ENCODE measurements at places on chromosomes 12 and 14.

- DNase-seq = no peak
Observed at GRCh38 chr14:54591461-54591860, 24.5 kb downstream of the SAMD4A start.

GRCh38 chr14:93794756-93795155, 6.5 kb upstream of the PRIMA1 start:
- DNase-seq = no peak

DNA sequence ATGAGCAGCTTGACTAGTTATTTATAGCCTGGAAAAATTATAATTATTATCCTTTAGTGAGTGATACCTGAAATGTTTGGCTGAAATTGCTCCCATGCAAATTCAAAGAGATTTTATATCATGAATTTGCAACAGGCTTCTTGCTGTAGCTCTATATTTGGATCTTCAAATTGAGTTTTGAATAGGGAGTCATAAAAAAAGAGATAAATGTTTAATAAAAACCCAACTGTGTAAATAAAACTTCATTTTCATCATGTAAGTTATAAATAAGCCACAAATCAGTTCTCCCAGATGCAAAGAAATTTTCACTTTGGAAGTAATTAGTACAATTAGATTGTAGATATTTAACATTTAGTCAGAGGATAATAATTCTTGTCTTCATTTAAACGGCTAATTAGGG, at the start of gene TAS2R8:
TSS of gene TAS2R8 (minus strand) at position 101 of the 400 bp plus-strand sequence. CDS start 306 bp downstream, outside the sequence.
- no peak for DNase-seq

- no peak for DNase-seq
Observed at GRCh38 chr14:72605921-72606220, 288.0 kb downstream of the DPF3 start.

- DNase-seq = no peak
Observed at GRCh38 chr12:96361074-96361473, 39.2 kb downstream of the CDK17 start.

- peak; percentile 49 for DNase-seq
Observed at GRCh38 chr12:66653796-66654195, 25.1 kb downstream of the GRIP1 start.

DNA sequence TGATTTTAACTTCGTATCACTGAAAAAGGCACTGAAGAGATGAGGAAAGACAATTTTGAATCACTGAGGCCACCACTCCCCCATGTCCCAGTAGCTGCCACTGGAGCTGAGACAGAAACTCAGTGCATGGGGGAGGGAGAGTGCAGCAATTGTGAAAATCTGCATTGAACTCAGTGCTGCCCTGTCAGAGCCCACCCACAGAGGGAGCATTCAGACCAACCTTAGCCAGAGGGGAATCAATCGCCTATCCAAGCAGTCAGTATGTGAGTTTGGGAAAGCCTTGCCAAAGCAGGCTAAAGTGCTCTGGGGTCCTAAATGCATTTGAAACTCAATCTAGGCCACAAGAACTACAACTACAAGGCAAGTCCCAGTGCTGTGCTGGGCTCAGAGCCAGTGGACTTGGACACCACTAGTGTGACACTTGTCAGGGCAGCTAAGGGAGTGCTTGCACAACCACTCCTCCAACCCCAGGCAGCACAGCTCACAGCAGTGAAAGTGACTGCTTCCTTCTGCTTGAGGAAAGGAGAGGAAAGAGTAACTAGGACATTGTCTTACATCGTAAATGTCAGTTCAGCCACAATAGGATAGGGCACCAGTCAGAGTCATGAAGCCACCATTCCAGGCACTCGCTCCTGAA, 13.3 kb downstream of the RNASE3 start:
- peak; percentile 66 for DNase-seq

DNA sequence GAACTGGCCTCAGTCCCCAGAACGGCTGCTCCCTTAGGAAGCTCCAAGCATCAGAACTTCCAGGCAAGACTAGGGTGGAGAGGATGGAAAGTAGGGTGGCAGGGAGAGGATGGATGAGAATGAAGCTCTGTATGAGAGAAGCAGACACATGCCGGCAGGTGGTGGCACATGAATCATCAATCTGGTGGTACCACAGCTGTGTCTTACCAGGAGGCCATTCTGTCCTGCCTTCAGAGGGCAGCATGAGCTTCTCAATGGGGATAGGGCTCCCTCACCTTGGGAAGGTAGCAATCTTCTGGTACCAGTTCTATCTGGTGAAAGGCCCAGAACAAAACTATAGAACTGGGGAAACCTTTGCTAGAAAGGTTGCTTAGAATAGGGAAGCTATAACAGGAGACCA, 55.4 kb upstream of the PYGL start:
- no peak for DNase-seq

DNA sequence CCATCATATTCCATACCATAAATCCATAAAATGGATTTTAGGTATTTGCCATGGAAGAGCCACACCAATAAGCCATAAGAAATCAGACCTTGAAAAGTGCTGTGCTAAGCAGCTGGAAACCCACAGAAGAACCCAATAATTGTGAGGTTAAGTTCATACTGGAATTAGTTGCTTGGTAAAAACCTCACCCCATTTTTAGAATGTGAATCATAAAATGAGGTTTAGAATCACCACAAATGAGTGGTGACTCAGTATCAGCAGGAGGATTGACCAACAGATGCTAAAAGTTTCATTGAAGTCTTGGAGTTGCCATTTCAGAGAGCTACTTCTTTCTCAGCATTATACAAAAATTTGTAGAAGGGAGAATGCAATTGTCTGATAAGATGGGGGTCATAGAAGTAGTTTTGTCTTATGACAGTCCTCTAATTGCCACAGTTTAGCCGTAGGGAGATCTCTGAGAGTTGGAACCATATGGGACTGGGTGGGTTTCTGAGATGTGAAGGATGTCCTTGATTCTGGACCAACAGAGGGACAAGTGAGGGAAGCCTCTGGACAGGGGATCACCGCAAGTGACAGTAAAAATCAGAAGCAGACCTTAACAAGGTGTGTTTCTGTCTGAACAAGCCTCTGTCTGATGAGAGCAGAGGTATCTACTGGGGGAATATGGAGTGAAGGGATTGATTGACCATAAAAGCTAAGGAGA, 1.4 kb upstream of the STON2 start:
- no peak for DNase-seq

DNA sequence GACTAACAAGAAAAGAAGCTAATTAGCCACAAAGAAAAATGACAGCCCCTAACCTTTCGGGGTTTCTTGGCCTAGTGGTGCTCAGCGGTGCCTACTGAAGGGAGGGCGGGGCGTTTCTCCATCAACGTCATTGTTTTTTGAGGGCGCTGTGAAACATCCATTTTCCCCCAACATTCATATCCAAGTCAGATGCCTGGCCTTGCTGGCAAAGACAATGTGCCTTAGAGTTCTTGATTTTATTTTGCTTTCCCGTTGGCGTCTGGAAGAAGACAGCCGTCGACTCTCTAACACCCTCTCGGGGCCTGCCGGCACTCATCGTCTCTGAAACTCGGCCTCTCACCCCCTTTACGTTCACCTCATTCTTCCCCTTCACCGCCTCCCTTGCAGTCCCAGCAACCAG, 154.5 kb downstream of the PHETA1 start:
- DNase-seq = no peak

DNA sequence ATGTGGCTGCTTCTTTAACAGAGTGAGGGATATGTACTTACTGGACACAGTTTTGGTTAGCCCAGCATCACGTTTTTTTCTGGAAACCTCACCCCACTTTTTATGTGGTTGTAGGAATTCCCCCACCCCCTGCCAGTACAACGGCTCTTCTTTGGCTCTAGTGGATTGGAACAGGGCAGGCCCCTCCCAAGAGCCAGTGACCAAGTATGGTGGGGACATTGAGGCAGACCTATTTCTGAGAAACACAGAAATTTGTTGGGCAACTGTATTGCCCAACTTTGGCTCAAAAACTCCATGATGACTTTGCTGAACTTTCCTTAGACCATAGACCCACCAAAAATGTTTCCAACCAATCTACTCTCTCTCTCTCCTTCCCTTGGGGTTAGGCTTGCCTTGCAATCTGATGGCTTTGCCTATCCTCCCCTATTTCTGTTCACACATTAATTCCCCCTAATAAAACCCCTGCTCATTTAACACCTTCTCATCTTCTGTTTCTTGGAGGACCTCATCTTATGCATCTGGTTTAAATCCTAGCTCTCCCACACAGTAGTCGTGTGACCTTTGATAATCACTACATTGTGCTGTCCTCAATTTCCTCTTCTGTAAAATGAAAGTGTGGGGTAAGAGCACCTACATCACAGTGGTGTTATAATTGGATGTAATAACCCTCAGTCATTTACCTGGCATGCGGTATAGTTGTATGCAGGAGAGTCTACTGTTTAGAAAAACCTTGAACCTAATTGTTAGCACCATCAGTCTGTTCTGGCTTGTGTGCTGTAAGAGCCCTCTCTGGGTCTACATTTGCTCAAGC, 71.7 kb downstream of the IGF1 start:
- DNase-seq = no peak

DNA sequence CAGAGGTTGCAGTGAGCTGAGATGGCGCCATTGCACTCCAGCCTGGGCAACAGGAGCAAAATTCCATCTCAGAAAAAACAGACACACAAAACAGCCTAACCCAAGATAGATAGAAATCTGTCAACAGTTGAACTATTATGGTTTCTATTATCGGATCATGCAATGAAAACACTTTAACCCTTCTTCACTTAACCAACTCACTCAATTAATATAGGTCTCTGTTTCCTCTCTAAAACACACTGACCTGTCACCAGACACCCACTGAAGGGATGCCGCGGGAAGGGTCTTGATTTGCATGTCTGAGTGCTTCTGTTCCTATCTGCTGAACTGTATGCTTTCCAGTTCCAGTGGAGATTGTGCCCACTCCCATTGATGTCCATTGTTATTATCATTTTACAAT, 38.0 kb upstream of the NUDT4 start:
- no peak for DNase-seq

DNA sequence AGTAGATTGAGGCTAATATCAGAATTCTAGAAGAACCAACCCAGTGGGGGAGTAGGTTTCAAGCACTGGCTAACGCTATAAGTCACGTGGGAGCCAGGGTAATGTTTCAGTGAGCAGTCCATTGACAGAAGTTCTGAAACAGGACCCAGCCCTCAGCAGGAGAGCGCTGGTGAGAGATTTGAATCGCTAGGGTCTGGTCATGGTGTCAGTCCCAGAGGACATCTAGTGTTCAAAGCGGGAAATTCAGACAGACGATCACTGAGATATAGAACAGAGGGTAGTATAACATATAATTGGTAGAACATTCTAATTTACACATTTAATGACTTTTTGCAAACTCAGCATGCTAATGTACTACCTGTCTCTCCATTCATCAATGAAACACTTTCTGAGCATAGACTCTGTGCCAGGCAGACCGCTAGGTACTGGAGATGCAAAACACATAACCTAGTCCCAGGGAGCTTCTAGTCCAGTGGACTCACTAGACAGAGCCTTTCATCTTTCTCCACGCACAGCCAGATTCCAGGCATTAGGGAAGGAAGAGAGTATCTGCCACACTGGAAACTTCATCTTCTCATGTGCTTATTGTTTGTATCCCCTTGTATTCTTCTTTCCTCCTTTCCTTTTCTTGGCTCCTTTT, 35.4 kb upstream of the RNASE3 start:
- DNase-seq = peak; percentile 78

GRCh38 chr14:55099756-55100155, 29.3 kb upstream of the LGALS3 start:
- no peak for DNase-seq

DNA sequence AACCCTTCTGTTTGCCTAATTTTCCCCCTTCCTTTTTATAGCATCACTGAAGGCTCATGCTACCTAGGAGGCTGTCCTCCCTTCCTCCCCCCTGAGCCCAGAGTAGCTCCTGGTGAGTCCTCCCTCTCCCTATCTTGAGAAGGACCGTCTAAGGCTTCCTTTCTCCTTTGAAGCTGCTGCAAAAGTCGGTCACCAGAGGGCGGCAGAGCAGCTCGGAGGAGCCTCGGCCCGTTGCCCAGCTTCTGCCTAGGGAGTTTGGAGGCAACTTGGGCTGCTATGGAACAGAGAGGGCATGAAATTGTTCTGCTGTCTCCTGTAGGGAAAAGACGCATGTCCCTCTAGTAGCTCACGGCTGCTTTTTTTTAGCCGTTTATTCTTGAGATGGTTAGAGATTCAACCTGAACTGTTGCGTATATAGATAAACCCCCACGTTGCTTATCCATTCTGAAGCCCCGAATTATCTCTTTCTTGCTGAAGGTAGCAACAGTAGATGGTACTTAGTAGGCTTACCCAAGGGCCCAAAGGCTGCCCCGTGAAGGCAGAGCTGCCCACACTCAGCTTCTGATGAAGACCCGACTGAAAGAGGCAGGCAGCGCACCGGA, 5.7 kb downstream of the WNT5B start:
- DNase-seq = peak; percentile 89

GRCh38 chr14:64580467-64580866, 30.7 kb downstream of the PPP1R36 start:
- DNase-seq = no peak

GRCh38 chr14:96745500-96746051, 51.6 kb upstream of the VRK1 start:
- no peak for DNase-seq

DNA sequence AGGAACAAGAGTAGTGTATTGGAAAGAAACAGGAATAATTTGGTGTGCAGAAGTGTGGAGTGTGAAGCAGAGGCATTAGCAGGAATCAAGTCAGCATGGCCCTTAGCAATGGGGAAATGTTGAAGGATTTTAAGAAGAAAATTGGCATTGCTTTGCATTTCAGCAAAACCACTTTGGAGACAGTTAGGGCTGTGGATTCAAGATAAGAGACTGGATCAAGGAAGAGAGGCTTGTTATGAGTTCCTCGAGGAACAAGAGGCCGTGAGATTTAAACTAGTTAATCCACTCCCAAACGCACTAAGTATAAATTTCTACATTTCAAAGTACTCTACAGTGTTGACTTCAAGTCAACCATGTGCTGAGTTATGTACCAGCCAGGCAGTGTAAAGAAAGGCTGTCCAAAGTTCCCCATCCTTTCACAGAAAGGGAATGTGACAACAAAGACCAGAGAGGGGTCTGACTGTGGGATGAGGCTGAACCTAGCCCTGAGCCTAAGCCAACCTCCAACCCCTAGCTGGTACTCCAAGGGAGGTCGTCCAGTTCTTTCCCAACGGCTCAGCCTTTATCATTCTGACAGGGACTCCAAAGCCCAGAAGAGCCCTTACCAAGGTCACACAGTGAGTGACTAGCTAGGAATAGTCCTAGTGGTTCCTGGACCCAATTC, 91.2 kb upstream of the BMP4 start:
- DNase-seq = no peak

DNA sequence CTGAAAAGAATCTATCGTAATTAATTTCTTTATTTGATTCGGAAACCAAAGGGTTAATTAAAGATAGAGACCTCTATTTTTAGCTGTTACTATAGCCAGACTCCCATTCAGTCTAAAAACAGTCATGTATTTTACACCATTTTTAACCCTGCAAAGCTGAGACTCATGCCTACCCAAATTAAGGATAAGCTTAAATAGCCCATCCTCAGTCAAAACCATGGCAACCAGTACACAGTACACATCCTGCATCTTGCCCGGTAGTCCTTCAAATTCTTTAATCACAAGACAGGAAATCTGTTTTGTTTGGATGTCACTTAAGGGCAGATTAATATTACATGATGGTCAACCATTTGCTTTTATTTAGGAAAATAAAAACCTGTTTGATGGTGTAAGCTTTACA, 25.5 kb upstream of the KCNK10 start:
- no peak for DNase-seq

GRCh38 chr12:108697905-108698304, 33.4 kb downstream of the CORO1C start:
- DNase-seq = no peak

Measured in H9 (cell line).